Upper lobe of right lung (tissue), 1 donor: ENCODE measurements at places on chromosomes 1 and 21. TPM values are rescaled to one million over a fixed set of nuclear protein-coding genes. Genes with fewer than 3 reads are reported as not detected.

ATF3 gene
- total RNA-seq: 28.9 TPM

GRCh38 chr1:6591222-6591621 lies 11.4 kb downstream of the ZBTB48 start:
- peak; percentile 66 for DNase-seq

CNKSR1 gene
- 21.6 TPM for total RNA-seq

GRCh38 chr1:9234223-9235095 lies at the start of gene H6PD:
TSS of gene H6PD (plus strand) at chr1:9234774. CDS start at chr1:9244935, 10,161 bp downstream.
- peak; percentile 95 for DNase-seq

NGF gene
- total RNA-seq: 1.0 TPM

- no peak for DNase-seq
Observed at GRCh38 chr1:159827549-159827948, 876 bp downstream of the SLAMF8 start.

LEMD1 gene
- 2.1 TPM for total RNA-seq

DNA sequence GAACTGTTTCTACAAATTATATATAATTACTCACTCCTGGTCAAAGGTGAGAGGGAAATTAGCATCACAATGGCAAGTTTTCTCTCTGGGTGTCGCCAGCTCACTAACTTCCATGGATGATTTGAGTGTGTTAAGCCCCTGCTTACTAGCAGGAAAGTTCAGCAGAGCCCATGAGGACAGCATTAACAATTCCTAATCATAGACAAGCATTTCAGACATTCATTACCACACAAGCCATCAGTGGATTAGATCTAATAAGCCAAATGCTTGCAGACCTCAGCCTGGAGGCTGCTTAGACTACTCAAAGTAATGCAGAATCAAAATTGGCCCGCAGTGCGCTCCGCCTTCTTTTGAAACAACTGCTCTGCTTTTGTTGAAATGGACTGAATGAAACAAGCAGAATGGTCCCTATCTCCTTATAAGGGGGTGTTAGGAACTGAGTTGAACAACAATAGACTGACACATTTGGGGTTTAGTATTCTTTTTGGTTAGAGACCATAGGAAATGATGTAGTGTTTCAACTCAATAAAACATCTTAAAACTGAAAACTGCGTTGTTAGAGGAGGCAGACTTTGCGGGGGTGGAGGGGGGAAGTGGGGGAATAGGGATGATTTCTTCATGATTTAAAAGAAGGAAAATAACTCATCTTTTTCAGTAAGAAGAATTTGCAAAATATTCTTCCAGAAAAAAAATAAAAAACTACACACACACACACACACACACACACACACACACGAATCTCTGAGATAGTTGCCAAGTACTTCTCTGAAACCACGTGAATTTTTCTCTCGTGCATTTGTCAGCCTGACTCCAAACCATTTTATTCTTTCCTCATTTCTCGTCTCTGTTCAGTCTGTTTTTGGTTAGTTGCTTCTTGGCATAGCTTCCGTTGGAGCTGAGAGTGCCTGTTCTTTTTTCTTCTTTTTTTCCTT lies 54.6 kb downstream of the GORAB start:
- no peak for DNase-seq

DNA sequence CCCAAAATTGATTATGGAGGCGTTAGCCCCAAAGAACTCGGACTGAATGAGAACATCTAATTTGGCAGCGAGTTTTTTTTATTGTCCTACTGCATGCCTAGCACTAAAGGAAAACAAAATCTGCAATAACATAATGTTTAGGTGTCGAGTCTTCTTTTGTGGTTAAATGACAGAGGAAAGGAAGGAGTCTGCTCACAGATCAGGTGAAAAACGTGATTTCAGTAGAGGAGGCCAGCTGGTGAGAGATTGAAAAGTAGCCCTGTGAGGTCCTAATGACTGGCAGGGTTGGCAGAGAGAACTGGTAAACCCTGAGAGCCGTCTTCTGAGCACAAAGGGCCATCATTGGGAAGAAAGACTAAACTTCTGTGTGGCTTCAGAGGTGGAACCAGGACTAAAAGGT lies 24.2 kb downstream of the WDTC1 start:
- DNase-seq: no peak

- DNase-seq: no peak
Observed at GRCh38 chr1:63966016-63966415, 192.2 kb downstream of the ROR1 start.

CELA2A gene
- total RNA-seq: not detected

DNA sequence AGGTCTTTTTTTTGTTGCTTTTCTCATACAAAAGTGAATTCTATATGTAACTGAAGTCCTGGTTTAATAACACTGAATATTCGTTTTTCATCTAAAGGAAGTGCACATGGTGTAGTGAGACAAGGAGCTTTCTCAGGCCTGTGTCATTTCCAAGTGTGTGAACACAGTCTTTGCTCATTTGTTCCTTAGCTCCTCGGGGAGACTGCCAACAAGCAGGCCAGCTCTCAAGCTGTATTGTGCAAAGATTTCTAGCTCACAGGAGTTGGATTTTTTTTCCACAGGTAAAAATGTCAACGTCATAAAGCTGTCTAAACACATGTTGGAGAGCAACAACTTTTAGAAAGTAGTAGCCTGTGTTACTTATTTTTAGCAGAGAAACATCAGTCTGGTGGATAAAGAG lies 87.8 kb upstream of the S1PR1 start:
- no peak for DNase-seq

- DNase-seq: no peak
Observed at GRCh38 chr1:11134251-11134897, 34.7 kb upstream of the EXOSC10 start.

CHIA gene
- total RNA-seq: 6.3 TPM

TXNIP gene
- 945 TPM for total RNA-seq

LENEP gene
- not detected for total RNA-seq

SHISAL2A gene
- 0.81 TPM for total RNA-seq

GRCh38 chr1:233459470-233459945 lies 132.0 kb downstream of the MAP3K21 start:
- DNase-seq: no peak

UTS2 gene
- not detected for total RNA-seq

DNA sequence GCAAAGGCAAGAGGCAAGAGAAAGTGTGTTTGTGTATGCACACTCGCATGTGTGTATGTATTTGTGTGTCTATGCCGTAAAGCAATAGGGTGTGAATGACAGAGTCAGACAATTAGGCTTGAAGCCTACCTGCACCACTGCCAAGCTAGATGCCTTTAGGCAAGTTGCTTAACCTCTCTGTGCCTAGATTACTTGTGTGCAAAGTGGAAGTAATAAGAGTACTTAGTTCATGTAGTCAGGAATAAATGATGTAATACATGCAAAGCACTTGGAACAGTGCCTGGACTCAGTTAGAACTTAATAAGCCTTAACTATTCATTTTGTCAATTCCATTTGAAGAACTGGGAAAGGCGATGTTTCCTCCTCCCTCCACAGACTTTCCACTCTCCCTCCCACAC lies 31.7 kb downstream of the LAMB3 start:
- DNase-seq: no peak

NBPF20 gene
- 2.7 TPM for total RNA-seq

CASQ2 gene
- total RNA-seq: 1.3 TPM

ITLN1 gene
- 295 TPM for total RNA-seq

- DNase-seq: no peak
Observed at GRCh38 chr21:37224861-37225839, 42.0 kb downstream of the VPS26C start.
